ENCODE measurements at places on chromosomes 1 and 21. TPM values are rescaled to one million over a fixed set of nuclear protein-coding genes. Genes with fewer than 3 reads are reported as not detected.

Gene CFAP107
- total RNA-seq = not detected

Gene LAMB3
- 2.5 TPM for total RNA-seq

DNA sequence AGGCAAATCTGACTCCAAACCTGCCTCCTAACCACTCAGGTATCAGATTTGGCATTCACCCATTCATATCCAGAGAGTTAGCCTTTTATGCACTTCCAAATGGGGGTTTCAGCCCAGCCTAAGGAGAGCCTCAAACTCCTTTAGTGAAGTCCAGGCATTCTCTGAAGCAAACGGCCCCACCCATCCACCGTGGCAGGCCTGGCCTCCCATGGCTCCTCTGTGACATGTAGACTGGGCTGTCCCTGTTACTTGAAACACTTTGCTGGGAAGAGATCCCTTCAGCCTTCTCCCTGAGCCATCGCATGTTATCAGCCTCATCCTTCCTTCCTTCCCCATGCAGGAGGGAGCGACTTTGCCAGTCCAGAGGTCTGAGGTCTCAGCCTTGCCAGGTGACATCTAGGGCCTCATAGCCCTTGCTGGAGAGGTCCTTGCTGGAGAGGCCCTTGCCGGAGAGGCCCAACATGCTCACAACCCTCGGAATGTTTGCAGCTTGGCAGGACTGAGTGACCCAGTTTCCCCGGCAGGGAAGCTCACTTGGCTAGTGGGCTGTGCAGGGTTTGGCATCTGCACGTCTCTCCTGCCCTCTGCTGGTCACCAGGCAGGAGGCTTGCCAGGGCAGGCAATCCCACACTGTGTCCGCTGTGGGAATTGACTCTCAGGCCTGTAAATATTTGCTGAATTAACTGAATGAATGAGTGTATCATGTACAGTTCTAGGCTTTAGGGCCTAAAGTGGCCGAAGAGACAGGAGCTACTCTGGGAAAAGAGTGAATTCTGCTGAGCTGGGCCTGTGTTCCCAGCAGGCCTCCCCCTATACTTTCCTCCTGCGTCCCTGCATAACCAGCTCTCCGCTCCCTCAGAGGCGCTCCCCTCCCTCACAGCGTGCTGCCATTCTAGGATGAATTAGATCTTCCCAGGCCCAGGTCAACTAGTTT is 26.7 kb upstream of the RBM15 start:
- peak; percentile 76 for DNase-seq

DNA sequence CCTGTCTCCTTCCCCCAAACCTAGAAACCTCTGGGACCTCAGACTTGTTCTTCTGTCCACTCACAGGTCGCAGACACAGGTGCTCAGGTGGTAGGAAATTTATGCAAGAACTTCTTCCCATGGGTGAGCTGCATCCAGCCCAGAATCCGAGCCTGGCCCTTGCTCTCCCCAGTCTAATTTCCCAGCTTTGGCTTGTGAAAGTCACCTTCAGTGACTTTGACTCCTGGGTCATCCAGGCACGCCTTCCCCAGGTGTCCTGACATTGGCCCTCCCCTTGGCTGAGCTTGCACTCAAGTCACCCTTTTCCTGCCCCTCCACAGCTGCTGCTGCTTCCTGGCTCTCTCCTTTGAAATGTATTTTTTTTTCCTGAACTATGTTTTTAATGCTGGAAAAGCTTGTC is 6.6 kb downstream of the IPO13 start:
- no peak for DNase-seq

Gene RNU1-4
- 3,744 TPM for total RNA-seq

- no peak for DNase-seq
Measured at GRCh38 chr21:28113718-28114117, 879.0 kb downstream of the LTN1 start.
